Fibroblast of pulmonary artery (primary cell): ENCODE measurements at places on chromosomes 2 and 18.
A peak's percentile ranks its signal among the peaks of the same experiment; 100 is the strongest.

GRCh38 chr2:202335791-202336467 is 40.2 kb upstream of the BMPR2 start:
- peak; percentile 63 for DNase-seq

DNA sequence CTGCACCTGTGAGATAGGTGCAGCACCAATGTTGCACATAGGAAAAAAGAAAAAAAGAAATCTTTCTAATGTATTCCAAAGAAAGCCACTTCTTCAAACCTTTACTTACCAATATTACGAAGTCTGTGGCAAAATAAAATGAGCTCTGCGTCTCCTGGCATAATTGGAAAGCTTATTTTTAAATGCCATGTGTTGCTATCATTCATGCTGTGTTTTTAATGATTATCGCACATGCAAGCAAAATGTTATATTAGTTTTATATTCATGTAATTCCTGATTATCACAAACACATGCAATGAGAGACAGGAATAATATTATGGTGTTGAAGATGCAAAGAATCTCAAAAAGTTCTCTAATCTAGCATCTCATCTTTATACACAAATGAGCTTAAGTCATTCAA is 47.0 kb upstream of the PARD3B start:
- DNase-seq, result no peak

- no peak for DNase-seq
These were observed 106.8 kb upstream of the SPATS2L start for GRCh38 chr2:200199576-200200263.

DNA sequence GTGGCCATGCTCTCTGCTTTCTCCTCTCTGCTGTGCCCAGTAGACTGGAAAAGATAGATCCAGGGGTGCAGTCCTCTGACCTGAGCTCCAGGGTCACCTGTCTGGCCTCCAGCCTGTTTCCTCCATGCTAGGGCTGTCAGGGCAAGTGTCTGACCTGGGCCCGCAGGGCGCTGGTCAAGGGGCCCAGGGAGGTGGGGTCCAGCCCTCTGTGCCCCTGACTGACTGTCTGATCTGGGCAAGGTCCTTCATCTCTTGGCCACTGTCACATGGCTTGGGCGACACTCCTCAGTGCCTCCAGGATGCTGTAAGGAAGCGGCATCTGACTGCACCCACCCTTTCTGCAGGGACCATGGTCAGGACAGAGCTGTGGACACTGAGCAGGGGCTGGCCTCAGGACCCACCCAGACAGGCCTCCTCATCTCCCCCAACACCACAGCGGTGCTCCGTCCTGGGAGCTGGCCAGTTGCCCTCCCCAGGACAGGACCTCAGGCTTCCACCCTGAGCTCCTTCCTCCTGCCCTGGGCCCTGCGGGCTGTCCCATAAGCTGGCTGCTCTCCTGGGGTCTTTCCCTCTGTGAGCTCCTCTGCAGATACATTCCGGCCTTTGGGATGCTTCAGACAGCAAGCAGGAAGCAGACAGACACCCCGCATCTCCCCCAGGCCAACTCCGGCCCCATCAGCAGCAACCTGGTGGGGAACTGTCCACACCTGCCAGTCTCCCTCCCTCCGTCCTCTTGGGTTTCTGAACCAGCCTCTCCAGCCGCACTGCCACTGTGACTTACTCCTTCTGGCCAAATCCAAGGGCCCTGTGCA is 21.2 kb upstream of the ALPI start:
- no peak for DNase-seq

GRCh38 chr2:164046040-164046439 is 310.2 kb upstream of the FIGN start:
- DNase-seq, result no peak

DNA sequence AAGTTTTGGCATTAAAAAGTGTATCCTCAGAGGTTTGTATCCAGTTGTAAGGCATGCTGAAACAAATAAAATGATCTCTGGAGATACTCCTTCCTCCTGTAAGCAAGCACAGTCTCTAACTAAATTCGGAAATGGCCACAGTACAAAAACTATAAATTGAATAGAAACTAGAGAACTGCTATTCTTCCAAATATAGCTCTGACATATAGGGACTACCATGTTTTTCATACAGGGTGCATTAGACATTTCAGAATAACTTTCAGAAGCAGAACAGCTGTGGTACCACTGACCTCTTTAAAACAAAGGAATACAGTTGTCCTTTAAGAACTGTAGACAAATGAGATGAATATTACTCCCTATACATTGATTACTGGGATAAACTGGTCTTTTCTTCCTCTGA is 568.5 kb downstream of the ARHGAP15 start:
- DNase-seq, result no peak

DNA sequence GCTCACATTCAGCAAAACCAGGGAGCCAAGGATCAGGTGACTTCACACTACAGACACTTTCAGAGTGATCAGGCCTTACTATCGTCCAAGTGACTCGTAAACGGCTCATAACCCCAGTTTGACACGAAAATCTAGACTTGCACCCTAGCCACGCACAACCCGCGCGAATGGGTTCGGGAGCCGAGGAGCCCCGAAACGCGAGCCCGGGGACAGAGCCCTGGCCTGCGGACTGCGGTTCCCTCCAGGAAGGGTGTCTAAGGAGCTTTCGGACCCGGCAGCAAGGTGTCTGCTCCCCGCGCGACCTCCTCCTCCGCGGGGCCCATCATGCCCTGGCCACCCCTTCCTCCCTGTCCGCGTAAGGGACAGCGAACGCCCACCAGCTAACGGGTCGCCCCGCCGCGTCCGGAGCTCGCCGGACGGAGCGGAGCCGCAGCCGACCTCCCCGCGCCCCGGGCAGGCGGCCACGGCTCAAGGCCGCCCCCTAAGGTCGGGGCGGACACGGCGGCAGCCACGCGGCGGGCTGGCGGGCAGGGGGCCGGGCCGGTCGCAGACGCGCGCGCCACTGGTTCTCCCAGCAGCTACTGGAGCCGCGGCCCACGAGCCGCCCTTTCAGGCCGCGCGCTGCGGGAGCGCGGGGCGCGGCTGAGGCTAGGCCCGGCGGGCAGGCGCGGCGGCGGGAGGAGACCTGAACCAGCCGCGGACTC is 575 bp downstream of the ATL2 start:
- DNase-seq, result peak; percentile 73
